Gastroesophageal sphincter (tissue), 4 donors: ENCODE measurements at places on chromosomes 5 and 9. TPM values are rescaled to one million over a fixed set of nuclear protein-coding genes. Genes with fewer than 3 reads are reported as not detected.

FAM174A gene
- total RNA-seq: 35.9 TPM

DNA sequence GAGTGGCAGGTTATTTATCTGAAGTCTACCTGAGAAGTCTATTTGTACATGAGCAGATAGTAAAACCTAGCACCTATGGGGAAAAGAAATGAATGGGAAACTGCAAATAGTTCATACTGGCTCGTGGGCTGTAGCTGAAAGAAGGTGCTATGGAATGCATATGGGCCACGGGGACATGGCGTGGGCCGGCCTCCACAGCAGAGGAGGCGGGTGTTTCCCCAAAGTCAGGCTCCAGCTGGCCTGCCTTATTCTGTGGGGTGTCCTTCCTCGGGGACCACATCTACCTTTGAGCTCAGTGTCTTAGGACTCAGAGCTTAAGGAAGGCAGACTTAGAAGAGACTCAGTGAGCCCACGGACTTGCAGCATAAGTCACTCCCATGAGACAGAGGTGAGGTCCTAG, 350.5 kb upstream of the PANK3 start:
- ATAC-seq: no peak

DNA sequence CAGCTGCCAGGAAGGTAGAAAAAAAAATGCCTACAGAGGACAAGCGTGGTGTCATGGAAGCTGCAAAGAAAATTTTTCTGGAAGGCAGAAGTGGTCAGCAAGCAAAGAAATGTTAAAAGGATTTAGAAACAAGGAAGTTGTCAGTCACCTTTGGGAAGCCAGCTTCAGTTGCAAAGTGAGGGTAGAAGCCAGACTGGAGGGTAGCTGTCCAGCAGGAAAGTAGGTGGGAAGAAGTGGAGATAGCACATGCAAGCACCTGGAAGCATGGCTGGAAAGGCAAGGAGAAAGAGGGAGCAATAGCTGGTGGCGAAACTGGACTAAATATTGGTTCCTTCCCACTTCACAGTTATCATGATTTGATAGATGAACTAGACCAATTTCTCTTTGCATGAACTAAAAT, 54.3 kb downstream of the ADRB2 start:
- ATAC-seq: no peak

- no peak for ATAC-seq
Observed at GRCh38 chr9:113509463-113509862, 45.9 kb downstream of the RGS3 start.

GRCh38 chr9:114785866-114786650, 19.8 kb downstream of the TNFSF15 start:
- peak; percentile 41 for ATAC-seq

DNA sequence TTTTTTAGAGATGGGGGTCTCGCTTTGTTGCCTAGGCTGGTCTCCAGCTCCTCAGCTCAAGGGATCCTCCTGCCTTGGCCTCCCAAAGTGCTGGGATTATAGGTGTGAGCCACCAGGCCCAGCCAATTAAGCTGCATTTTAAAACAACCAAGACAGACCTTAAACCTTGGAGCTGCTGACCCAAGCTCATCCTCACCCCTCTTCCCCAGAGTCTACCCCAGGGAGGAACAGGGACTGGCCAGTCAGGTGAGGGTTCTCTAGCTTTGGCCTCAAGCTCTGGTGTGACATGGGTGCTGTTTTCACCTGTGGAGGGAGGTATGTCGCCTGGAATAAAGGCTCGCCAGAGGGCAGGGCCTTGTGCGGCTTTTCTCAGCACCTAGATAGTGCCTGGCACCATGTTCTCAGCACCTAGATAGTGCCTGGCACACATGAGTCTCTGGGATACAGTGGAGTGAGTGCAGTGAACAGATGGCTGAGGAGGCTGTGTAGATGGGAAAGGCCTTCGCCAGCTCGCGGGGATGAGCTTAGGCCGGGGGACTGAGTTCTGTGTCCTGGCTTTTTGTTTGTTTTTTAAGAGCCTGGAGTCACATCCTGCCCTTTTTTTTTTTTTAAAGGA, 7.4 kb downstream of the CDK9 start:
- no peak for ATAC-seq

DNA sequence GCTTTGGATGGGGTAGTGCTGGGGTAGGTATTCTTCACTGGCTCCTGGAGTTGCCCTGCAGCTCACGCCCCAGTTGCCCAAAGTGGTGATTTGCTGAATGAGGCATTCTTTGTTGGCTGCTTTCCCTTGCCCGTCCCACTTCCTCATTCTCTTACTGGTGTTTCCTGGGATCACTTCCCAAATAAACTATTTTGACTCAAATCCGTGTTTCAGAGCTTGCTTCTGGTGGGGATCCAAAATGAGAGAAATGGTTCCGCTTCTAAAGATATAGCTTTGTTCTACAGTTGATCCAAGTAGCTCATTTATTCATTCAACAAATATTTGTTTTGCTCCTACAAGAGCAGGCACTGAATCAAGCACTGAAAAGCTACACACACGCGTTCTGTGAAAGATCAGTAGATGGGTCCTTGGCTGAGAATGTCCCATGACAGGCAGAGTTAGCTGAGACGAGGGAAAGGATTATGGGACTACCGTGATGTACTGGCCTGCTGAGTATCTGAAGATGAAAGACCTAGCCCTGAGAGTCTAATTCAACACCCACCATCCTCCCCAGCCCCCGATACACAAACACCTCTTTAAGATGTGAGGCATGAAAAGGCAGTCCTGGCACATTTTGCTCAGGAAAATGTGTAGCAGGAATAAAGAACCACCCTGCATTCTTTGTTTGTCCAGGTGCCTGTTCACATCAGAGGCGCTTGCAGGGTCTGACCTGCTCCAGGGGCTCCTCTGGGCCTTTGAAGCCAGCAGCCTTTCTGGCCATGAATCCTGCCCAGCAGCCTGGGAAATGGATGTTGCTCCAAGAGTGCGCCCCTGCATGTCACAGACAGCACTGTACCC, 143.1 kb upstream of the RANBP3L start:
- peak; percentile 56 for ATAC-seq

DNA sequence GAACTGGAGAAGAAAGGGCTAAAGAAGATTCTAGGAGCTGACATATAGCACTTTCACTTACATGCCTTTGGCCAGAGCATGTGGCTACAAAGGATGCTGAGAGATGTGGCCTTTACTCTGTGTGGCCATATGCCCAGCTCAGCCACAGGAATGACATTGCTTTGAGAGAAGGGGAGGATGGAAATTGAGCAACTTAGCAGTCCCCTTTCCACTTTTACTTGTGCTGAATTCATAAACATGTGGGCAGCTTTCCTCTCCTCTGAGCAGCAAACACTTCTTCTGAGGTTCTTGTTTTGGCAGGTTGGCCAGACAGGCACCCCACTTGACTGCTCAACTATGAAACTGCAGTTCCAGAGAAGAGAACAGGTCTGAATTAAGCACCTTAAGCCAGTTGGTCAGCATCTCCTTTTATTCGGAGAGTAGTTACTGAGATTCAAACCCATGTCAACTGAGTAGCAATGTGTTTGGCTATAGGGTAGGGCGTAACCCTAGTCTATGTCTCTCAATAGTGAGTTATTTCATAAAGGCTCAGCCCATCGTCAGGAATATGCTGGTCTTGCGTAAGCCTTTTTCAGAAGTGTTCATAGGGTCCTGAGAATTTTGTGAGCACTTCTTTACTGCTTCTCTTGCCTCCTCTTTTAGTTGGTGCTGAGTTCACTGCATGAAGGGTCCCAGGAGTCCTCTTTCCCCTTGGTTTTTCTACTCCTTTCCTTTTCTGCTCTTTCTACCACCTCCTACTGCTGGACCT, 134.5 kb downstream of the PALM2AKAP2 start:
- ATAC-seq: no peak

F2RL1 gene
- total RNA-seq: 0.81 TPM

GRCh38 chr5:127011961-127012644, 18.3 kb downstream of the MARCHF3 start:
- ATAC-seq: no peak

EPB41L4B gene
- 1.2 TPM for total RNA-seq

PCDHGA8 gene
- total RNA-seq: 3.0 TPM

DNA sequence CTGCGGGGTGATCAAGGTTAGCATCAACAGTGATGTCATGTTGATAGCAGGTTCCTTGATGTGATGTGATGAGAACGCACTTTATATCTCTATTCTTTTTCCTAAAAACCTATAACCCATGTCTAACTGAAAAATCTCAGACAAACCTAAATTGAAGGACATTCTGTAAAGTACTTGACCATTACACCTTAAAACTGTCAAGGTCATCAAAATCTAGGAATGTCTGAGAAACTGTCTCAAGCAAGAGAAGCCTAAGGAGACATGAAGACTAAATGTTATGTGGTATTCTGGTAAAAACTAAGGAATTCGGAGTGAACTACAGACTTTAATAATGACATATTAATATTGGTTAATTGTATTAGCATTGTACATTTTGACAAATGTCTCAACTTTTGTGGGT, 170.0 kb downstream of the AOPEP start:
- no peak for ATAC-seq

- ATAC-seq: no peak
Observed at GRCh38 chr5:123444016-123444415, 20.8 kb upstream of the CEP120 start.

FYB1 gene
- total RNA-seq: 2.5 TPM

DNA sequence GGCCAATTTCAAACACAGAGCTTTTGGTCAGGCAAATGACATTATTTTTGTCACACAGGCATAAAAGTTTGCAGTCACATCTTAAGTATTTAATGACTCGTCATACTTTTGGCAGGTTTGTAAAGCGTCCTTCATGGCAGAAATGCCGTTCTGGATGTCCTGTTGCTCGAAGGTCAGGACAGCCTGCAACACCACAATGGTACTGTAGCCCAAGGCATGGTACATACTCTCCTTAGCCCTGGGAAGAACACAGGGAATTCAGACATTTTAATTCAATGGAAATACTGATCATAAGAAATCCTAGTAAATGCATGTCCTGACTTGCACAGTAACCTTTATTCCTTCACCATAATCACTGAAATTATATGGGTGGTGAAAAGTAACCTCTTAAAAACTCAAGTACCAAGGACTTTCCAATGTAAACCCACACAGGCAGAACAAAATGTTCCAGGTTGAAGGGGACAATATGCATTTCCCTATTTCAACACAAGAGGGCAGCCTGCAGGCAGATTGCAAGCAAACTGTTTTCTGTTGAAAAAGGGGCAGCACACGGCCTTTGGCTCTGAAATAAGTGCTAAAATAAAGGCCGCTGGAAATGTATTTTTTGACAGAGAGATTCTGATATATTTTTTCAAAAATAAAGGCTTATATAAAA, 95.7 kb downstream of the TTC39B start:
- ATAC-seq: peak; percentile 76

DNA sequence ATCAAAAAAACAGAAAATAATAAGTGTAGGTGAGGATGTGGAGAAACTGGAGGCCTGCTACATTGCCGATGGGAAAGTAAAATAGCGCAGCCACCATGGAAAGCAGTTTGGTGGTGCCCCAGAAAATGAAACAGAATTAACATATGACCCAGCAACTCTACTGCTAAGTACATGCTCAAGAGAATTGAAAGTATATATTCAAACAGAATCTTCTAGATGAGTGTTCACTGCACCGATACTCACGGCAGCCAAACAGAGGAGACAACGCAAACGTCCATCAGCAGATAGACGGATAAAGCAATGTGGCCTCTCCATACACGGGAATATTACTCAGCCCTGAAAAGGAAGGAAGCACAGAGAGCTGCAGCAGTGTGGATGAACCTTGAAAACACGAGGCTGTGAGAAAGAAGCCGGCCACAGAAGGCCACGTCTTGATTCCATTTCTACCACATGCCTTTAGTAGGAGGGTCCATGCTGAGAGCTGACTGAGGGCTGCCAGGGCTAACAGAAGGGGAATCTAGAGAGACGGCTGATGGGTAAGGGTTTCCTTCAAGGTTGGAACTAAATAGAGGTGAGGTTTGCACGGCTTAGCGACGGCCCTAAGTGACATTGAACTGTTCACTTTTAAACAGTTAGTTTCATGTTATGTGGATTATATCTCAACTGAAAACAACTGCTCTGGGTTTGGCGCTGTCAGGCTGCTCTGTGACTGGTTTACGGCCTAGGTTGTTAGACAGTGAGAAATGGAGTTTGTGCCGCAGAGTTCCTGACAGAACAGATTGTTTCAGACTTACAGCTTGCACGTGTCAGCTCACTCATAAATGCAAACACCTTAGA, 29.8 kb downstream of the AHRR start:
- ATAC-seq: no peak

DNA sequence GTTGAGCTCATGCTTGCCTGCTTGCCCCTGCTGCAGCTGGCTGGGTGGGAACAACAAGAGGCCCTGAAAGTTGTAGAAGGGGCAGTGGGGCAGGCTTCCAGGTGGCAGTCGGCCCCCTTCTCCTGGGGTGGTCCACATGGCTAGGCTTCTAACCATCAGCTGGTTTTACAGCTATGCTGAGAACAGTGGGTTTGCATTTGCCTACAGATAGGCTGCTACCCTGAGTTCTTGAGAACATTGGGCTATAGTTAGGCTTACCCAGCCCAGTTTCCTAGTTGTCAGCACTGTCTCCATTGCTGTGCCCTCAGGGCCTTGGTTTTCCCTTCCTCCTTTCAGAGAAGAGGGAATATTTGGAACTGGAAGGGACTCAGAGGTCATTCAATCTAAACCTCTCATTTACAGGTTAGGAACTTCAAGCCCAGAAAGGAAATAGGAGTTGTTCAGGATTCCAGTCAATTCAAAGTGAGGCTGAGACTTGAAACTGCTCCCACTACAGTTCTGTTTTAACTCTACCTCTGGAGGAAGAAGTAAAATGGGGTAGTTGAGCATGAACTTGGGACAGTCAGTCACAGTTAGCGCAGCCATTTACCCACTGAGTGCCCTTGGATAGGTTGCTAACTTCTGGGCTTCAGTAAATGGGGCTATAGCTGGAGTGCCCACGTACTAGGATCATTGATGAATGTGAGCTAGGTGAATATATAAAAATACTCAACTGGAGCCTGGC, 11.5 kb downstream of the LARP1 start:
- no peak for ATAC-seq

DNA sequence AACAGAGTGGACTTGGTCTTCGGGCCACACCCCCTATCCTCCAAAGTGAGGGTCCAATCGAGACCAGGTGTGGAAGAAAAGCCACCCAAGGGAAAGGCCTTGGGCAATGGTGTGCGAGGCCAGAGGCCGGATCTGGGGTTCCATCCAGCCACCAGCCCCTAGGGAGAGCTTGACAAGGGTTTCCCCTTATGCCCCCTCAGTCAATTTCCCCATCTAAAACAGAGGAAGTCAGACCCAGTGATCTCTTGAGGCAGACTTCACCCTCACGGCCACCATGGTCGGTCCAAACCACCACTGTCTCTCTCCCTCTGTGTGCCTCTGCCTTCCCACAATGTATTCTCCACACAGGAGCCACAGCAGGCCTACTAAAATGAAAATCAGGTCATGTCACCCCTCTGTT, 82.9 kb downstream of the C5orf15 start:
- ATAC-seq: no peak

MCC gene
- total RNA-seq: 20.5 TPM

CENPP gene
- 4.2 TPM for total RNA-seq

KCNV2 gene
- total RNA-seq: not detected
